ENCODE measurements at places on chromosomes 11 and 22. TPM values are rescaled to one million over a fixed set of nuclear protein-coding genes. Genes with fewer than 3 reads are reported as not detected.

GLYATL1 gene
- total RNA-seq = not detected

MMP10 gene
- 0.14 TPM for total RNA-seq

MRGPRF gene
- total RNA-seq = not detected

OR52A5 gene
- total RNA-seq = not detected

P2RY2 gene
- total RNA-seq = not detected

- peaks cover 53% of the 10 kb centered on the region for H3K36me3 ChIP-seq
- H3K4me3 ChIP-seq = no peak overlapping the region
- no peaks in the 10 kb centered on the region for H3K27me3 ChIP-seq
- no peak for DNase-seq
- peaks cover 12% of the 10 kb centered on the region for H3K4me1 ChIP-seq
These were observed 30.2 kb downstream of the UQCR10 start for GRCh38 chr22:29797351-29797750.

DNA sequence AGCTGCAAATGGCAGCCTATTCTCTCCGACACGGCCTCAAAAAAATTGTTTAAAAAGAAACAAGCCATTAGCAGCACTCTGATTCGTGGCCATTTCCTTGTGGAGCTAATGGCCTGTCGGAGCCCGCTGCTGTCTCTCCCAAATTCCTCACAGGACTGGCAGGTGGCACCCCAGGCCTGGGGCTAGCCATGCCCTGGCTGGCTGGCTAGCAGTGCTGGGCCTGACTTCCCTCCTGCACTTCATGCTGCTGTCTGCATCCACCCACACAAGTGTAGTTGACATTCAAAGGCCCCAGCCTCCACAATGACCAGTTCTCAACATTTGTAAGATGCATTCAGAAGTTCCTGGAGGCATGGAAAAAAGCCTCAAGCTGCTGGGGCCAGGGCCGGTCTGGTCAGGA is 61.5 kb downstream of the SMCO4 start:
- H3K27ac ChIP-seq = no peak overlapping the region
- peaks cover 2% of the 10 kb centered on the region for H3K36me3 ChIP-seq
- peaks cover 3% of the 10 kb centered on the region for H3K4me1 ChIP-seq
- no peak for DNase-seq
- no peak overlapping the region for H3K4me3 ChIP-seq

DNA sequence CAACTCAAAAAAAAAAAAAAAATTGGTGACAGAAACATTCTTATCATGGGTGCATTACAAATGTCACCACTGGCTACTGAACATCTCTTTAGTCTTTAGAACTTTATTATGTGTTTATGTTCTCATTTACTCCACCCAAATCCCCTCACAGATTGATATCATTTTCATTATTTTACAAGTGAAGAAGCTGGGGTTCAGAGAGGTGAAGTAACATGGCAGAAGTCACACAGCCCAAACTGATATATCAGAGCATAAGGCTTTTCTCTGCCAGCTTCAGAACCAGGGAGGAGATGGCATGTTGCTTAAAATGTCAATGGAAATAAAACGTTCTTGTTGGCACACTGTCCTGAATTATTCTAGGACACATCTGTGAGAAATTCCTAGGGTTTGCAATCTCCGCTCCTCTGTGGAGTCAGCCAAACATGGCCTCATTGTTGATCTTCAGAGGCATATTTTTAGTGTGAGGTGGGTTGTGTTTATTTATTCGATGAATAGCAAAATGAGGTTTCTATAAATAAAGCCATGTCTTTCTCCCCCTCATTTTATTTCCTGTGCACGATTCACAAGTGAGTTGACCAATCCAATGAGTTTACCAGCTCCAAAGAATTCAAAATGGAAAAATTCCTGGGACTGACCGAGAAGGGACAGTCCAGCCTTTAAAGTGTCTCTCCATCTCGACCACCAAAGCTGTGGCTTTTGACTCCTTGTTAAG is 72.9 kb upstream of the ANO1 start:
- H3K27me3 ChIP-seq = peaks cover 4% of the 10 kb centered on the region
- H3K27ac ChIP-seq = no peak overlapping the region
- H3K4me3 ChIP-seq = no peak overlapping the region
- H3K4me1 ChIP-seq = peaks cover 6% of the 10 kb centered on the region
- no peaks in the 10 kb centered on the region for H3K36me3 ChIP-seq

DNA sequence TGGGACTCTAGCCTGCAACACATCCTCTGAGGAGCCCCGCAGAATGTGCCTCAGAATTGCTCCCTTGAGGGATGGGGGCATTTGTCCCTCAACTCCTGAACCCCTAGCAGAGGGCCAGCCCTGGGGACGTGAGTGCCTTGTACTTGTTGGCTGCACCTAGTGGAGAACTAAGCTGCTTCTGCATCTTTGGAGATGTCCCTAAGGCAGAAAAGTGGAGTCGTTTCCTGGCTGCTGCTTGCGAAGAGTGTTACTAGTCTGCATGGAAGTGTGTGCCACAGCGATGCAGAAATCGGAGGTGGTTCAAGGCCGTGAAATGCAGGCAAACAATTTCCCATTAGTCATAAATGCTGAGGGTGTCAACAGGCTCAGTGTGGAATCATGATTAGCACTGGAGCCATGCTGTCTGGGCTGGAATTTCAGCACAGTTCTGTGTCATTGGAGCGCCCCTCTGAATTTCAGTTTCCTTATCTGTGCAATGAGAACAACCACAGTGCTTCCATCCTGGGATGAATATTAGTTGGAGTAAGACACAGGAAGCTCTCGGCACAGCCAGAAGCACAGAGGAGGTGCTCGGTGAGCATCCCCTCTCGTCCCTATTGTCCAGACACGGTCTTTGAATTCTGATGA is 56.5 kb downstream of the MIAT start:
- DNase-seq = no peak
- no peaks in the 10 kb centered on the region for H3K4me1 ChIP-seq
- H3K27me3 ChIP-seq = no peaks in the 10 kb centered on the region
- H3K4me3 ChIP-seq = no peak overlapping the region
- no peak overlapping the region for H3K27ac ChIP-seq

GRCh38 chr11:44711113-44711786 is 15.5 kb upstream of the TSPAN18 start:
- H3K36me3 ChIP-seq = no peaks in the 10 kb centered on the region
- peaks cover 15% of the 10 kb centered on the region for H3K27me3 ChIP-seq
- no peak for DNase-seq
- no peak overlapping the region for H3K4me3 ChIP-seq
- peaks cover 12% of the 10 kb centered on the region for H3K4me1 ChIP-seq
- no peak overlapping the region for H3K27ac ChIP-seq

DNA sequence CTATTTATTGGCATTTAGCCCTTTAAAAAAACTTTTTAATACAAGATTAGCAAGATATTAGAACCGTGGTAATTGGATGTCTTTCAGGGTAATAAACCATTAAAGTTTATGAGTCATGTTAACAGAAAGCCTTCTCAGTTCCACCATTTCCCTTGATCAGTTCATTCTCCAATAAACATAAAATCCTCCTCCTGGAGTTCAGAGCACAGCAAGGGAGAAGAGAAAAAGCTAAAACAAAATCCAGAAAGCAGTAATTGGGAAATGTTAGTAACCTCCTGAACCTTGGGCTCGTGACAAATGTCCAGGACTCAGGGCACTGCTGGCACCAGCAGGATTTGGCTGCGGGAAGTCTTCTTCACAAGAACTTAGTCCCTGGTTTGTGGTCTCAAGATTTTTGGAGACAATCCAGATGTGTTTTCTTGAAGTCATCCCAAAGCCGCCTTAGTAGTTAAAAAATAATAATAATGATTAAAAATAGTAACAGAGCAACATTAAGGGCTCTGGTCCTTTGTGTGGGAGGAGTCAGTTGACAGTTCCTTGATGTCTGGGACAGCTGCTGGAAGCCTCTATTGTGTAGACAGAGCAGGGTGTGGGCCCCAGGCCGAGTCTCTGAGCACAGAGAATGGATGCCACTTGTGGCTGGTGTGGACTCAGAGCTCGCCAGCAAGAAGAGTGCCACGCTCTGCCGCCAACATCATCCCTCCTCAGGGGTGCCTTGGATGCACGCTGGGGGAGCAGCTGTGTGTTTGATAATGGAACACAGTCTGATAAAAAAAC is 43.4 kb upstream of the PITPNB start:
- no peak for DNase-seq
- H3K27me3 ChIP-seq = no peaks in the 10 kb centered on the region
- H3K4me3 ChIP-seq = no peak overlapping the region

DNA sequence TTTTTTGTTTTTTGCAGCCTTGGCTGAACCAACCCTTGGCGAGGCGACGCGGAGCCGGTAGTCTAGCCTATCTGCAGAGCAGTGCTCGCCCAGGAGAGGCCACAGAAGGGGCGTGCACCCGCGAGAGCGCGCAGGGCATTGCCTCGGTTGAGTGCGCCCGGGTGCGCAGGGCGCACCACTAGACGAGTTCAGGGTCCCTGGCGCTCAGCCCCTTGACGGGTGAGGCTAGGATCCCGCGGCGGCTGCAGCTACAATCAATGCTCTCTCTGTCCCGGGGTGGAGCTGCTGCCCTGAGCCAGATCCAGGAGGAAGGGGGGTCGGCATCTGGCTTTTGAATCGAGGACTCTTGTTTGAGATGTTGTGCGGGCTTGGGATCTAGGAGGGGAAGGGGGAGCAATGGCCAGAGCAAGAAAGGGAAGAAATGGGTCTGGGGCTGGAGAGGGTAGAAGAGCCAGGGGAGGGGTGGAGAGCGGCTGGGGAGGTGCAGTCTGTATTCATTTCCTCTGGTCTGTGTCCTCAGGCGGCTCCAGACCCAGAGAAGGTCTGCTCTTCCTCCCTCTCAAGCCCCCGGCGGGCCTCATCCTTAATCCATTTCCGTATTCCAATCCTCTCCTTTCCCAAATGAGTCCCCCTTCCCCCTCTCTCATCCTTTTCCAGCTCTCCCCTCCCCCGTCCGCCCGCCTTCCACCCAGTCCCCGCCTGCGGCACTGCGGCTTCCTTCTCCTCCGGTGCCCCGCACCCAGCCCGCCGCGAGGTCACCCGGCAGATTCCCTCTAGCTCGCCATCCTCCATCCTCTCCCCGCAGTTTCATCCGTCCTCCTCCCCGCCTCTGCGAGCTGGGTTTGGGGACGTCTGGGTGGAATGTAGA is 797 bp downstream of the THY1 start:
- H3K4me1 ChIP-seq = peaks cover 11% of the 10 kb centered on the region
- peaks cover 38% of the 10 kb centered on the region for H3K27me3 ChIP-seq
- no peaks in the 10 kb centered on the region for H3K36me3 ChIP-seq

GRCh38 chr11:6927030-6927617 is 898 bp downstream of the ZNF215 start:
- peaks cover 37% of the 10 kb centered on the region for H3K27me3 ChIP-seq
- DNase-seq = peak; percentile 49
- peaks cover 25% of the 10 kb centered on the region for H3K4me1 ChIP-seq
- H3K27ac ChIP-seq = no peak overlapping the region
- peak overlapping the region; percentile 93 for H3K4me3 ChIP-seq
- no peaks in the 10 kb centered on the region for H3K36me3 ChIP-seq

DNA sequence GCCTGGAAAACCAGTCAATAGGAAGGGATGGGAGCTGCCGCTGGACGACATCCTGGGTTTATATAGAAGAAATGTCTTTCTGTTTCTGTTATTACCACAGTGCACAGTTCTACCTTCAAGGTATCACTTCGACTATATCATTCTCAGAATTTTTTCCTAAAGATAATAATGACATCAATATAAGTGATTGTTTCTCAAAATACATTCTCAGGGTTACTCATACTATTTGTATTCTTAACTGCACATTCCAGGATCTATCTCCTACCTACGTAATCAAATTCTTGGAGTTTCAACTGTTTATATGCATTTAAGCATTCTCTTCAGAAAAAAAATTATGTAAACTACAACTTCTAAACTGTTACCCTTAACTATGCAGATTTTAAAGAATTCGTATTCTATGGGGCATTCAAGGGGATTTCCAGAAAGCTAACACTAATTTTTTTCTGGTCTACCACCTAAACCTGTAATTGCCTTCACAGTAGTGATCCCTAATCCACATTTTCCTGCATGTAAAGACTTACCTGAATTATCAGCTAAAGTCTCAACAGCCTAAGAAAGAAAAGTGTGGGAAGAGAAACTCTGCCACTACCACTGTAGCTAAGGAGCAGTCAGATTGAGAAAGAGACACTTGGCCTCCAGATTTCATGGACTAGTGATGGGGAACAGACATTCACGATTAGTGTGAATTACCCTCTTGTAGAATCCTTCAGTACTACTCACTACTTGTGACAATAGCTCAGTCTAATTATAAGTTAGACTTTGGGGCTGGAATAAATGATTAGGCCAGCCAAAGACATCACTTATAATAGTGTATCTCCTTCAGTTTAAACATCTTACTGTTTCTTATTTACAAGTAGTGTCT is at the start of gene OR51B5:
Gene OR51B5 (minus strand): TSS at position 51 of the 862 bp plus-strand sequence. CDS start 0 bp downstream, at position 51.
- H3K4me1 ChIP-seq = no peaks in the 10 kb centered on the region
- H3K27me3 ChIP-seq = peaks cover 2% of the 10 kb centered on the region
- no peak within 1 kb of the TSS for H3K4me3 ChIP-seq
- no peaks in the 10 kb centered on the region for H3K36me3 ChIP-seq
- H3K27ac ChIP-seq = no peak within 1 kb of the TSS

- H3K36me3 ChIP-seq = no peaks in the 10 kb centered on the region
- H3K4me3 ChIP-seq = no peak overlapping the region
- H3K4me1 ChIP-seq = no peaks in the 10 kb centered on the region
- no peak for DNase-seq
- H3K27ac ChIP-seq = no peak overlapping the region
- peaks cover 25% of the 10 kb centered on the region for H3K27me3 ChIP-seq
These were observed 20.2 kb upstream of the PATL1 start for GRCh38 chr11:59689015-59689414.

- H3K4me3 ChIP-seq = peak overlapping the region; percentile 75
- H3K27ac ChIP-seq = no peak overlapping the region
- peak; percentile 89 for DNase-seq
- H3K4me1 ChIP-seq = peaks cover 27% of the 10 kb centered on the region
These were observed 12.3 kb downstream of the STARD10 start for GRCh38 chr11:72781313-72782080.

DNA sequence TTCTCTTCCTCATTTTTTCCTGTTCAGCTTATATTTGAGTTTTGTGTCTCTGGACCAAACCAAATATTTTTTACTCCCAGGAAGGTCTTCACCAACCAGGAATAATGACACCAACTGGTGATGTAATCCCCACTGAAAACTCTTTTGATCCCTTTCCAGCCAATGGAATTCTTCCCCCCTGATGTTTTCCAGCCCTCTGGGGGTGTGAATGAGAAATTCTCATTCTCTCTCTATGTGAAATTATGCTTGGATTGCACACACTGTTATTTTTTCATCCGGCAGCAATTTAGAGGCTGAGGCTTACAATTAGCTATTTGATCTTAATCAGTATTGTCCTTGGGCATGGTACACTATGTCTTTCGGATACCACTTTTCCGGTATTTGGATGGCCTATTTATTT is 39.5 kb upstream of the SLC1A2 start:
- no peak for DNase-seq
- H3K4me1 ChIP-seq = no peaks in the 10 kb centered on the region
- no peaks in the 10 kb centered on the region for H3K36me3 ChIP-seq
- H3K4me3 ChIP-seq = no peak overlapping the region

All from activated CD4-positive, alpha-beta T cell treated with anti-CD3 and anti-CD28 coated beads, Interleukin-2, amount 10 ng/mL, durations not matched to agents 24 days and 14 days (primary cell).